ENCODE measurements at places on chromosomes 5 and 9.

GRCh38 chr9:134455537-134455933 lies 129.3 kb downstream of the RXRA start:
- no peak for DNase-seq

DNA sequence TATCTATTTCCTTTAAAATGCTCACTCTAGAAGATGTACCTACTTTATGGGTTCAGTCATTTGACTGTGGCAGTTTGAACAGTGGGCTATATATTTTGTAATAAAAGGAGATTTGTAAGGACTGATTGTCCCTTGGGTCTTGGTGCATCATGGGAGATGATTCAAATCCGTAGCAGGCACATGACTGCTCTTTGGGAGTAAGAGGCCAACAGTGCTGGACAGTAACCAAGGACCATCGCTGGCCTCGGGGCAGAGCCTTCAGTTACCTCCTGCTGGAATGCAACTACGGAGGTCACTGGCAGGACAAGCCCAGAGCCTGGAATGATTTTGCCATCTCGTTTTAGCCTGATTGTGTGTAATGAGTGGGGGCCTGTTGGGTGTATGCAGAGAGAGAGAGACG lies 7.0 kb upstream of the MAMDC2 start:
- no peak for DNase-seq

DNA sequence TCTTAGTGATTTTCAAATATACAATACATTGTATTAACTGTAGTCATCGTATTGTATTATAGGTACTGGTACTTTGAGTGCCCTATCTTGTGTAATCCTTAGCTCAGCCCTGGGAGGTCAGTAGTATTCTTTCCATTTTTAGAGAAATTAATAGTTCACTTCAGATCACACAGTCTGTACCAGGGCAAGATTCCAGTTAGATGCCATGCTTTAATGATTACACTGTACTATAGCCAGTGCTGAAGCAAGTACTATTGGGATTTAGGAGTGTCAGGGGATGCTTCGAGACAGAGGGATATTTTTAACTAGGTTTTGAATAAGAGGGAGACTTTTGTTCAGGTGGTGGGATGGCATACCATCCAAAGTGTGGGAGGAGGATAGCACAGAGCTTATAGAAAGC lies 41.0 kb upstream of the SLC27A6 start:
- DNase-seq, result no peak

DNA sequence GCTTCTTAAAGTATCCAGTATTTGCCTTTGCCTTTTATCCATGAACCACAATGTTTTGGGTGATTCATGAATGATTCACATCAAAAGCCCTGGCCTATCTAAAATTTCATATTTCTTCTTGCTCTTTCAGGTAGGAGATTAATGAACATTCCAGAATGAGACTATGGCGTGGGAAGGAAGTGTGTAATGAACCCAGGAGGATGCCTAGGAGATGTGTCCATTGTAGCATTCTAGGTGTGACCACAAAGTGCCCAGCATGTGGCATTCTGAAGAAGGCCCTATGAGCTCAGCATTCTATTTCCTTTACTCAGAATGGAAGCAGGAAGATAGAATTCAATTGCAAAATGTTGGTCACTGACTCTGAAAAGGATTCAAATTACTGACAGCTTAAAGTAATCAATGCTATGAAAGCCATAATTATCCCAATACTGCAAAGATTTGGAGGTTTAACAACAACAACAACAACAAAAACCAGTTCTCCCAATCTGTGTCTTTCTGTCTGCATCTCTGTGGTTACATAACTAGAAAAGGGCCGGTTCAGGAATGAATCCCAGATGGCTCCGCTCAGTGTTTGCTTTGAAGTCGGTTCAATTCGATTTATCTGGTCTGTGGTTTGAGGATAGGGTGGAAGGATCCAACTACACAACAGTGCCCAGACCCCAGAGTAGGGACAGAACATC lies 126.7 kb downstream of the FOXD1 start:
- DNase-seq, result no peak

- DNase-seq, result no peak
Measured at GRCh38 chr5:148202531-148203203, at the start of gene SPINK6. Gene SPINK6 (plus strand): TSS chr5:148203042. CDS start chr5:148203097, 55 bp downstream.

DNA sequence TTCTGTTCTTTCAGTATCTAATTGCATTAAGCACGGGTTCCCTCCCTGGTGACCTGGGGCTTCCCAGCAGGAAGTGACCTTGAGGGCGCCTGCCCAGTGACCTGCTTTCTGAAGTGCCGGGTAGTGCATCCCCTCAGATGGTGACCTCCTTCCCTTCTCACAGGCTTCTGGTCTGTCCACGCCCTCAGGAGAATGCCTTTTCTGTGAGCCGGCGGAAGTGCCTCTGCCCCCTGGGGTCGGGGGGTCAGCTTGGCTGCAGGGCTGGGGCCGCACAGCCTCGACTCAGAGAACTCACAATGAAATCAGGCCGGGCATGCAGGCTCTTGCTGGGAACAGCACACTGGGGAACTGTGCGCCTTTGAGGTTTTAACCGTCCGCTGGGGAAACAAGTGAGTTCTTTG lies 124.5 kb upstream of the PHYKPL start:
- no peak for DNase-seq

GRCh38 chr9:8660383-8660782 lies 860.8 kb upstream of the DMAC1 start:
- no peak for DNase-seq

- no peak for DNase-seq
Measured at GRCh38 chr9:104907278-104907951, 20.5 kb downstream of the ABCA1 start.

- DNase-seq, result no peak
Measured at GRCh38 chr9:121289026-121289771, 21.2 kb downstream of the GSN start.

GRCh38 chr5:131536211-131536826 lies 98.7 kb downstream of the RAPGEF6 start:
- DNase-seq, result no peak

DNA sequence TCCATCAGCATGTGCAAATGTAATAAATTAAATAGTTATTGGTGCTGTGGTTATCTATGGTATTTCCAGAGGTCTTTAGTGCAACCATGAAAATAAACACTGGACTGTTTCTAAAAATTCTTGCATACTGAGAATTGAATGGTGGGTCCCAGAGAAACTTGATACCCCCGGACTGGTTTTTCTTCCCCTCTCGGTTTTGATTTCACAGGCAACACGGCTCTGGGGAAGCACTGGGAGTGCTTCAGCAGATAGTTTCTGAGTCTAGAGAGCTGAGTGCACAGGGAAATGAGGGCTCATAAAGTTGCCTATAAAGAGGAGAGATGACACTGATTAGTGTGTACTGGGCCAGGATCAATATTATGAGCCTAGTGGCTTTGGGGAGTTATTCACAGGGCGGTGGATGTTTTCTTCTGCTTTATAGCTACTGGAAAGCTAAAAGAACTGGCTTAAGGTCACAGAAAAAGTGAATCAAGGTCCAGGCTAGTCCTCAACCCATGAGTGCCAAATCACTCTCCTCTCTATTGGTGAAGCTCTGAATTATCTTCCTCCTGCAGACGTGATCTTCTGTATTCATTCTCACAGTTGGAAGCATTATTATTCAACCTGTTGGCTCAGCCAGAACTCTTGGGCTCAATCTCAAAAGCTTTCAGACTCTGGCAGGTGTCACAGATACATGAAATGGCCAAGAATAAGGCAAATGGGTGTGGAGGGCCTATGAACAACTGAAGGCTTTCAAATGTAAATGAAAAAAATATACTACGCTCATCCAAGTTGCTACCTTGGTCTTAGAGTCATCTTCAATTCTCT lies 170.2 kb upstream of the HMHB1 start:
- DNase-seq, result no peak

DNA sequence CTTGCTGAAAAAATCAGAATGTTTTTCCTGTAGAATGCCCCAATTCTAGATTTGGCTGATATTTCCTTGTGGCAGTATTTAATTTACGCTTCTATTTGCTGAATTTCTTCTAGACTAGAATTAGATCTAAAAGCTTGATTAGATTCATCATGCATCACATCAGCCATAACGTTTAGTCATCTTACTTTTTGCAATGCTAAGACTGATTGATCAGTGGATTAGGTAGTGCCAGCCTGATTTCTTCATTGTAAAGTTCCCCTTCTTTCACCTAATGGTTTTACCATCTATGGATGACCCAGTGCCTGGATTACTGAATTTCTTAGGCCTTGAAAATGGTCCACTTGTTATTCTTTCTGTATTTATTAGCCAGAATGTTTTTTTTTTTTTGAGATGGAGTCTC lies 83.9 kb downstream of the PBX3 start:
- no peak for DNase-seq
